Mesothelial cell of epicardium (in vitro differentiated cells): ENCODE measurements at places on chromosomes 4 and X.

DNA sequence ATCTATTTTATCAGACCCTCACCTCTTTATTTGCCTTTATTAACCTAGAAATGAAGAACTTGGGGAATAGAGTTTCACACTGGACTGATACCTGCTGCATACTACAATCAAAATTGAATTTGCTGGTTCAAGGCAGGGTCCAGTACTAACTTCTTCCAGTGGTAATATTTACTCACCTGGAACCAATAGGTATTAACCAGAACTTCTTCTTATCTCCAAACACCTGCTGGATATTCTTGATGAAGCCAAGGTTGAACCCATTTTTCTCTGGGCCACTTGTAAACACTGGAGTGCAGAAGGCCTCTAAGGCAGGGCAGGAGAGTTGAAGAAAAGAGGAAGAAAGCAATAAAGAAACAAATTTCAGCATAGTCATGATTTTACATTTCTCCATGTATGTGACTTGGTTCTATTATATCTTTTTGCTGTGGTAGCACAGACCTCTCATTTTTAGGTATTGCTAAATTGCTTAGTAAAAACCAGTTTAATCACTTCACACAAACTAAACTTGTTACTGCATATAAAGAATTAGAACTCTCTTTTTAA is 101.1 kb downstream of the ZDHHC15 start:
- no peaks in the 10 kb centered on the region for H3K4me1 ChIP-seq
- peaks cover 5% of the 10 kb centered on the region for H3K36me3 ChIP-seq
- no peaks in the 10 kb centered on the region for H3K27me3 ChIP-seq
- no peak for DNase-seq
- H3K27ac ChIP-seq, result no peak overlapping the region

DNA sequence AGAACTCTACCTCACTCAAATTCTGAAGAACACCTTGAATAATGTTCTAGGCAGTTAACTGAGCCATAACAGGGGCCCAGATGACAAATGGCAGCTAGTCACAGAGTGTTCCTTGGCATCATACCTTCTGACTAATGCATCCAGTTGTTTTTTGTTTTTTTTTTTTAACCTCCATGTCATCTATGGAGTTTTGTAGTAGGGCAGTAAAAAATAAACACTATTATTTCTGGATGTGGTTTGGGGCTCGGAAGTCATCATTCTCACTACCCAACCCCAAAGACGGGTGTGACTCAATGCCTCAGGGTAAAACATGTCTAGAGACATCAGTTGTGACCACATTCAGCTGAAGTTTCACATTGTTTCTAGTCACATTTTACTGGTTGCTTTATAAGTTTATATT is 31.2 kb upstream of the MCF2 start:
- DNase-seq, result no peak
- H3K4me3 ChIP-seq, result no peak overlapping the region
- H3K4me1 ChIP-seq, result no peaks in the 10 kb centered on the region
- H3K27ac ChIP-seq, result no peak overlapping the region

- no peaks in the 10 kb centered on the region for H3K27me3 ChIP-seq
- H3K36me3 ChIP-seq, result no peaks in the 10 kb centered on the region
- no peak overlapping the region for H3K4me3 ChIP-seq
- H3K27ac ChIP-seq, result no peak overlapping the region
Observed at GRCh38 chr4:74059161-74059829, 20.8 kb upstream of the CXCL3 start.

DNA sequence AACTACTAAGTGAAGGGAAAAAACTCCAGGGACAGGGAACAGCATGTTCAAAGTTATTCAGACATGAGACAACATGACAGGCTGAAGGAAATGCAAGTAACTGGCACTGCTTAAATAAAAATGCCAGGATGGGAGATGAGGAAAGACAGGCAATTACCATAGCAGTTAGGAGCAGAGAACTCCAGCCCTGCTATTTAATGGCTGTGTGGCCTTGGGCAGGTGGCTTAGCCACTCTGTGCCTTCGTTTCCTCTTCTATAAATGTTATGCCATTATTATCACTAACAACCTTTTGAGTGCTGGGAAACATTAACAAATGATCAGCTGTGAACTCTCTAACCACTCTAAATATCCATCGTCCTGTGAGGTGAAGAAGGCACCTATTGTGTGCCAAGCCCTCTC is 32.7 kb downstream of the PROM1 start:
- DNase-seq, result no peak
- H3K27me3 ChIP-seq, result no peaks in the 10 kb centered on the region
- no peaks in the 10 kb centered on the region for H3K4me1 ChIP-seq
- H3K27ac ChIP-seq, result no peak overlapping the region
- no peak overlapping the region for H3K4me3 ChIP-seq

DNA sequence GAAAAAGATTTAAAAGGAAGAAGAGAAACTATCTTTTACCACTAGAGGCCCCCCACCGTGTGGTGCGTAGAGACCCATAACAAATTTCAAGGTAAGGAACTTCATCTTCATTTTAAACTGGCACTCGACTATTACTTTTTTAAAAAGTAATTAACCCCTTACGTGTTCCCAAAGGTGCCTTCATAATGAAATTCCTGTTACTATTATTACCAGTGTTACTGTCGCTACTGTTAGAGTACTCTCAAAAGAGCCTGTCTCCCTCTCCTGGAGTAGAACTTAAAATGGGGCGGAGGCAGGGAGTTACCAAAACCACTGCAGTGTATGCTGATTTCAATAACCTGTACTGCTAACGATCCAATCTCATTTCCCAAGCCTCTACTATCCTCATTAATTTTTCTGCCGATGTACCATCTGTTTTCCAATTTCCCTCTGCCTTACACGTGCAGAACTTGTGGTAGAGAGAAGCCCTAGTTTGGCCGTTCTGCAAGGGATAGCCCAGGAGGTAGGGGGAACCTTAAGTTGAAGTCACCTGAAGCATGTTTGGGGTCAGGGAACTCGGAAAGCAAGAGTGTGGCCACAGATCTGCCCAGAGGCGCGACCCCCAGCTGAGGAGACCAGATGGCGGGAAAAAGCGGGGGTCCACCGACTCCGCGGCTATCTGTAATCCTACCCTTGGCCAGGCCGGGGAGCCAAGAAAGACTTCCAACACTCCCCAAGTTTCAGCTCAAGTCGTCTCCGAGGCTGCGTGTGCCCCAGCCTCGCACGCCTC is 720 bp upstream of the STK26 start:
- H3K36me3 ChIP-seq, result no peaks in the 10 kb centered on the region
- H3K27me3 ChIP-seq, result no peaks in the 10 kb centered on the region
- peak overlapping the region; percentile 96 for H3K4me3 ChIP-seq
- peak overlapping the region; percentile 97 for H3K27ac ChIP-seq

DNA sequence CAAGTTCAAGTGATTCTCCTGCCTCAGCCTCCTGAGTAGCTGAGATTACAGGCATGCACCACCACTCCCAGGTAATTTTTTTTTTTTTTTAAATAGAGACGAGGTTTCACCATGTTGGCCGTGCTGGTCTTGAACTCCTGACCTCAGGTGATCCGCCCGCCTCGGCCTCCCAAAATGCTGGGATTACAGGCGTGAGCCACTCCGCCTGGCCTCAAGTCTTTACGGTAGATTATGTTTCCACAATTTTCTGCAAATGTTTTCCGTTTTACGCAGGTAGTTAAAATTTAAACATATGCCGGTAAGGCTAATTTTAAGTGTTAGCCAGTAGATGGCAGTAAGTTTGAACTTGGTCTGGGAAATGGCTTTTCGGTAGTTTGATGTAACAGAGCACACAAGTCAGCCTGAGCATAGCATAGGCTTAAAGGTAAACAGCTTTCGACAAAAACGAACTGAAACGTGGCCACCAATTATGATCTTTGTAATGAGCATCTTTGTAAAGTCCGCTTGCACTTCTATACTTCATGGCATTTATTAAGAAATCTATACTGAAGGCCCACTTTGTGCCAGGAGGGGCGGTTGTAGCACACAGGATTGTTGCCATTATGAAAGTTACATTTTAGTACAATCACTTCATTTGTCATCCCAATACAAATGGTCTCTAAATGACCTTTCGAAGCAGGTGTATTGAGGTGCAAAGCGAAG is 31.1 kb downstream of the CCKAR start:
- H3K27me3 ChIP-seq, result peaks cover 5% of the 10 kb centered on the region
- peaks cover 6% of the 10 kb centered on the region for H3K4me1 ChIP-seq
- H3K27ac ChIP-seq, result no peak overlapping the region
- no peak overlapping the region for H3K4me3 ChIP-seq

- peaks cover 28% of the 10 kb centered on the region for H3K4me1 ChIP-seq
- H3K36me3 ChIP-seq, result no peaks in the 10 kb centered on the region
- no peak overlapping the region for H3K27ac ChIP-seq
- no peak overlapping the region for H3K4me3 ChIP-seq
Observed at GRCh38 chr4:18684932-18685331, 663.4 kb upstream of the LCORL start.

DNA sequence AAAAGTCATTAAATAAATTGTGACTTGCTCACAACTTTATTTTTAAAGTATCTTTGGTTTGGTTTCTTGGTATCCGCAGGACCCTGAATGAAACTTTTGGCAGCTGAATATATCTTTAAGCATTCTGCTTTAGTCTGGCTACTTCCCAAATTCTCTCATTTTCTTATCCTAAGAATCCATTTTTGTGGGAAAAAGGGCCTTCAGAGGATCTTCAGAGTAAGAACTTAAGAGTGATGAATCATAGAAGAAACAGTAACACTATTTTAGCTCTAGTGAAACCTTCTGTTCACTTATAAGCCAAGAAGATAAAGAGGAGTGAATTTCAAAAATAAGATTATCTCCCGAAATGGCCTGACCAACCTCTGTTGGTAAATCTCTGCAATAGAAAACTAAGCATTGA is 540.6 kb upstream of the MAGEB18 start:
- H3K27me3 ChIP-seq, result peaks cover 1% of the 10 kb centered on the region
- H3K4me1 ChIP-seq, result peaks cover 9% of the 10 kb centered on the region
- H3K4me3 ChIP-seq, result no peak overlapping the region

DNA sequence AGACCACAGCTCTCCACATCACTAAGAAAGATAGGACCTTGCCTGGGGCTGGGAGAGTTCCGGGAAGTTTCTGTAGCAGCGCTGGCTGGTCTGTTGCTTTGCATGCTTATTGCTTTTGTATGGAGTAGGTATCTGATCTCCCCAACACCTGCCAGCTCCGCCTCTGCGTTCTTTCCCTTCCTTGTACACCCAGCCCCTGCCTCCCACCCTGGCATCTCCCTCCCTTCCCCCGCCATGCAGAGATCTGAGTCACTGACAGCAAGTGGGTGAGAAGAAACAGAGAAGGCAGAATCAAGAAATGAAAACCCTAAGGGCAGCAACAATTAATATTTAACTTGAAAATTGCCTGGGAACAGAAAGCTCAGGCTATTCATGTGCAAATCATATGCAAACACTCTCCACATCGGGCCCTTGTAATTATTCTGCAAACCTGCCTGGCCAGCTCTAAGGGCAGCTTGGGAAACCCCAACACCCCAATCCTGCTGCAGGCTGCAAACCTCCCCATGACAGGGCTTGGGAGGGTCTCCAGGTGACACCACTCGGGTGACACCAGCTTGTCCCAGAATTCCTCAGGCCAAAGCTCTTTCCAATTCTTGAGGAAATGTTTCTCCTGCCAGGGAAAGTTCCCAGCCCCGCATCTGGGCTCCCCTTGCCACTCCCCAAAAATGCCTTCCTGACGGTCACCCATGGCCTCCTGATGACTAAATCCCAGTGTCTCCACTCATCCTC is 257.2 kb downstream of the FBXW7 start:
- H3K36me3 ChIP-seq, result no peaks in the 10 kb centered on the region
- peak overlapping the region; percentile 76 for H3K27ac ChIP-seq
- no peaks in the 10 kb centered on the region for H3K27me3 ChIP-seq

DNA sequence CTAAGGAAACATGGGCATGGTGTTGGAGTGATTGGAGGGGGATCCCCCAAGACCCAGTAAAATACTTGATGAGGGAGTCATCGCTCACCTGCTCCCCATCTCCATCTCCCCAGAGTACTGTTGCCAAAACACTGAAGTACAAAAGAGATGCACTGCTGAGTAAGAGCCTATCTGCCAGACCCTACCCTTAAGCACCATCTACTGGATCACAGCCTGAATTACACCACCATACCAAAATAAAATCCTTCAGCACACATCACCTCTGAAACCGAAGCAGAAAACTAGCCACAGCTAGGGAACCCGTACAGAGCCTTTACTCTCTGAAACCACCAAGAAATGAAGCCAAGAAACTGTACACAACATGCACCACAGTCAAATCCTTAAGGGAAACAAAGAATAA is 466.3 kb upstream of the ACTRT1 start:
- H3K4me3 ChIP-seq, result no peak overlapping the region
- H3K27ac ChIP-seq, result no peak overlapping the region
- no peaks in the 10 kb centered on the region for H3K27me3 ChIP-seq

- peaks cover 23% of the 10 kb centered on the region for H3K27me3 ChIP-seq
- H3K4me3 ChIP-seq, result peak overlapping the region; percentile 75
- peaks cover 24% of the 10 kb centered on the region for H3K36me3 ChIP-seq
Observed at GRCh38 chrX:51742586-51742985, 656 bp upstream of the GSPT2 start.

- peaks cover 4% of the 10 kb centered on the region for H3K36me3 ChIP-seq
- no peak overlapping the region for H3K27ac ChIP-seq
- no peaks in the 10 kb centered on the region for H3K27me3 ChIP-seq
- H3K4me3 ChIP-seq, result no peak overlapping the region
- H3K4me1 ChIP-seq, result no peaks in the 10 kb centered on the region
Observed at GRCh38 chr4:134848681-134849080, 647.1 kb upstream of the PABPC4L start.

GRCh38 chr4:37268319-37268718 is 23.8 kb downstream of the NWD2 start:
- peaks cover 36% of the 10 kb centered on the region for H3K27me3 ChIP-seq
- no peak overlapping the region for H3K27ac ChIP-seq
- H3K4me3 ChIP-seq, result no peak overlapping the region
- H3K36me3 ChIP-seq, result no peaks in the 10 kb centered on the region

GRCh38 chr4:112704991-112705845 is 68.3 kb downstream of the LARP7 start:
- H3K36me3 ChIP-seq, result no peaks in the 10 kb centered on the region
- H3K4me3 ChIP-seq, result peak overlapping the region; percentile 71
- peaks cover 18% of the 10 kb centered on the region for H3K4me1 ChIP-seq
- DNase-seq, result peak; percentile 47
- peaks cover 71% of the 10 kb centered on the region for H3K27me3 ChIP-seq

DNA sequence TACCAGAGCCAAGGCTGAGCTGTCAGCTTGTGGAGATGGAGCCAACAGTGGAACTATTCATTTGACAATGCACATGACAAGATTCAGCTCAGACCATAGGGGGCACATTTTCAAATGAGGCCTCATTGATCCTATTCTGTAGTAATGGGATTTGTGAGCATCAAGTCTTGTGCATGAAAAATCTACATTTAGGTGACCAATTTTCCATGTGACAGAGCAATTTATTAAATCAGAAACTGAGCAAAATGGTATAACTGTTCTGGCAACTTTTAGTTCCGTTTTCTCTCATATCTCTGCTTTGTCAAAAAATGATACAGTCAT is 108.5 kb upstream of the PCDH18 start:
- no peak overlapping the region for H3K27ac ChIP-seq
- H3K36me3 ChIP-seq, result no peaks in the 10 kb centered on the region
- no peak overlapping the region for H3K4me3 ChIP-seq
- no peaks in the 10 kb centered on the region for H3K27me3 ChIP-seq
- no peak for DNase-seq
